ENCODE measurements at places on chromosomes 7 and 10.

DNA sequence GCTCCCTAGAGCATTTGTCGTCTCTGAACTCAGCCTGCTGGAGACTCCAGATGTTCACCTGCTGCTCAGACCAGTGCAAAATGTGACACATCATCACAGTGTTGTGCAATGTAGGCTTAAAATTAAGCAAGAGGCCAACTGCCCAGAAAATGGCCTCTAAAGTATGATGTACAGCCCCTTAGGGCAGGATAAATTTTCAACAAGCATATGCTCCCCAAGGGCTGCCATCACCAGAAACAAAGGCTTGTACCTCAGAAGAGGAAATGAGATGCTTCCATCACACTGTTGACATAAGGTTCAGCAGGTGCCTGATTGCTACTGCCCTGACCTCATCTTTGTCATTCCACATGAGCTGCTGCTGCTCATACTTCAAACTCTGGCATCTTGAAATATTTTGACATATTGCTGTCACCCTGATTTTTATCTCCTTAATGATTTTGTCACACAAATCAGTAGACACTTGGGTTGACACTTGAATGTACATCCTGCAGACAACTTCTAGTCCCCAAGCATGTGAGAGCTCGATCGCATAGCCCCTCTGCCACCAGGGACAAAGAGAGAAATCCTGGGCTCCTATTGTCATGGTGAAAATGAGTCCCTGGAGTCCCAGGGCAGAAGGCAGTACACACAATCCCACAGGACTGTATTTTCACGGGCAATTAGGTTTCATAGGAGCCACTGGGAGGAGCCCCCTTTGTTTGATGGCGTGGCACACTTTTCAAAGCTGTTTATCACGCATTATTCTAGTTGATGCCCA, 219.7 kb upstream of the STK17A start:
- no peak for DNase-seq

DNA sequence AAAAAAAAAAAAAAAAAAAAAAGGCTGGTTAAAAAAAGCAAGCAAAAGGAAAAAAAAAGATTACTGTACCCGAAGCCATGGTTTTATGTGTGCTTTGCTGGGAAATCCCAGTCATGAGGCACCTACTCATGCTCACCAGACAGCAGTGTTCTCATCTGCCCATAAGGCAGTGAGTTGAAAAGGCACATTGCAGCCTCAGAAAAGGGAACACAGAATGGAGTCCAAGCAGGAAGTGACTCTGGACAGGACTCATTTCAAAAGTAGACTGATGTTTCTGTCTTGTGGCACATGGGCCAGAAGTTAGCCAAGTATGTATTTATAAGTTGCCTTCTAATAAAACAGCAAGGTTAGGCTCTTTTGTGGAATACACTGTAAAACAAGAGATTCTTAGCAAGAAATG, 40.2 kb downstream of the PDSS1 start:
- no peak for DNase-seq

- no peak for DNase-seq
These were observed 6.9 kb upstream of the VAX1 start for GRCh38 chr10:117145019-117145418.

DNA sequence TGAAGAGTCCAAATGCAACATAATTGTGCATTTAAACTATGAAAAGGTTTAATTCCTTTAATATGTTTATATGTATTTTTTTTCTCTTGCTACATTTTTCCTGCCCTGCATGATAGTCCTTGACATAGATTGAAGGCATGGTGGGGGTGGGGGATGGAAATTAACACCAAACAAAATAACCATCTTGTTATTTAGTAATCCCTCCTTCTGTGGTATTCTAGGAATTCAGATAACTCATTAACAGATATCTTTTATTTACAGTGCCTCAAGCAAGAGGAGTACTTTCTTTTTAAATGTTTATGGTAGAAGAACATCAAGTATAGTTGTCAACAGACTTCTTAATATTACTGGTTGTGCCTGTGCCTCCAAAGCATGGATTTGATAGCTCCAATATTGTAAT, 337.6 kb upstream of the SEMA3A start:
- no peak for DNase-seq

DNA sequence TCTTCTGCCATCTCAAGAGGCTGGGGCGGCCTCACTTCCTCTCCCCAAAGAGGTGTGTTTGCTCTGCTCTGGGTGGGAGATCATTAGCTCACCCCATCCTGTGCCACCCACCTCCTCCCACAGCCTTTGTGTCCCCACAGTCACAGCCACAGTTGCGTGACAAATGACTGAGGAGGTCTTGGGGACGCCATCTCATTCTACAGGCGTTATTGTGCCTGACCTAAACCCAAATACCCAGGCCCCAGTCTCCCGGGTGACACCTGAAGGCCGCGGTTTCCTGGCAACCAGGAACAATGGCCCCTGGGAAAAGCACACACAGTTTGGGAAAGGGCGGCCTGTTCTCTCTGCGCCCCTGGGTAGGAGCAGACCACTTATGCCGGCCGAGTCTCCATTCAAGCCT, 51.6 kb downstream of the SLIT1 start:
- DNase-seq = no peak

DNA sequence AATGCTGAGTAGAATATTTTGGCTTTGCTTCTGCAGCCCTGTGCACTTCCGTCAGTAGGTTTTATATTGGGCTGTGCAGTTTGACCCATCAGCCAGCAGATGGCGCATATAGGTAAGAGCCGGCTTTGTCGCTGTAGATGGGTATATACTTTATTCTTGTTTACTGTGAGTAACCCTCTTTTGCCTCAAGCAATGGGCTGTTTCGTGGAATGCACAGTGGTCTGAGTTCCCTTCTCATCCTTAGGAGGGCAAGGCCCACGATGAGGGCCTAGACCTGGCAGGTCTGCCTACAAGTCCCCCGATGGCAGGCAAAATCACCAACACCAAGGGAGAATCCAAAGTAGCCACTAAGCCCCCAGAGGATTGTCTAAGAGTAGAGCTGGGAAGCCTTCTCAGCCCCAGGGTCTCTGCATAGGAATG, 1002.9 kb upstream of the KCND2 start:
- DNase-seq = no peak

- DNase-seq = no peak
These were observed 58.6 kb downstream of the COL13A1 start for GRCh38 chr10:69860271-69860670.

DNA sequence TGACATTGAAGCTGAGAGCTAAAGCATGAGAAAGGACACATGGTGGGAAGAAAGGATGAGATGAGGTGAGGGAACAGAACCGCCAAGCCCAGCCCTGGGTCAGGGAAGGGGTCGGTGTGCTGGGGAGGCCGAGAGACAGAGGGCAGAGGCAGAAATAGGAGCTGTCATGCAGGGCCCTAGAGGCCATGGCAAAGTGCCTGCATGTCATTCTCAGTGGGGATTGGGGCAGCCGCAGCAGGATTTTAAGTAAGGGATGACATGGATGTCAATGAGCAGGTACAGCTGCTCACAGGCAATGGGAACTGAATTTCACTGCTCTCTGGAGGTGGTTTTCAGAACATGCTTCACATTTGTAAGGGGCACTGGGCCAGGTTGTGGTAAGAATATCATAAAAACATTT, 227.4 kb downstream of the RAB11FIP2 start:
- DNase-seq = no peak

- no peak for DNase-seq
These were observed 16.1 kb upstream of the PALD1 start for GRCh38 chr10:70462349-70462984.

GRCh38 chr7:70318511-70318910, 720.2 kb downstream of the AUTS2 start:
- DNase-seq = no peak

DNA sequence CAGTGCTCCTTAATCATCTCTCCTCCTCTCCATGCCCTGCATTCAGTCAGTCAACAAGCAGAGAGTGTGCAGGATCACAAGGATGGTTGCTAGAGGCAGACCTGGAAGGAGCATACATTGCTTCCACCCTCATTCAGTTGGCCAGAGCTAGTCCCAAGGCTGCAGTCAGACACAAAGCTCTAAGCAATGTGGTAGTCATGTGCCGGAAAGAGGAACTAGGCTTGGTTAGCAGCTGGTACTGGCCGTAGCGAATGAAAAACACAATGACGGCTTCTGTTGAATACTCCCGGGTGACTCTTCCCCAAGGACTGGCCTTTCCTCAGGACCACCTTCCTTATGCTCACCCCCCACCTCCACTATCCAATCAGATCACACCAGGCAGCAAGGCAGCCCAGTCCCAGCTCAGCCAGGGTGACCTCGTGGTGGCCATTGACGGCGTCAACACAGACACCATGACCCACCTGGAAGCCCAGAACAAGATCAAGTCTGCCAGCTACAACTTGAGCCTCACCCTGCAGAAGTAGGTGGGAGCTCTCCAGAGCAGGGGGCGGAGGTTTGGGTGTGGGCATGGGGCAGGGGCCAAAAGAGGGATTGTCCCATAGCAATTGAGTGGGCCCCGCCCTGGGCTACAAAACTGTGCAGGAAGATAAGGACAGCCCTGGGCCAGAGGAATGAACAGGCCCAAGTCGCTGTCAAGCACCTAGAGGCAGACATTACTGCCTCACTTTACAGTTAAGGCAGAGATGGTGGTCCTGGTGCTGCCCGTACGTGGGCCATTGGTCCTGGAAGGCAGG, 10.9 kb downstream of the LDB3 start:
- no peak for DNase-seq

- DNase-seq = peak; percentile 75
These were observed 4.6 kb upstream of the SERPINE1 start for GRCh38 chr7:101121991-101122932.

DNA sequence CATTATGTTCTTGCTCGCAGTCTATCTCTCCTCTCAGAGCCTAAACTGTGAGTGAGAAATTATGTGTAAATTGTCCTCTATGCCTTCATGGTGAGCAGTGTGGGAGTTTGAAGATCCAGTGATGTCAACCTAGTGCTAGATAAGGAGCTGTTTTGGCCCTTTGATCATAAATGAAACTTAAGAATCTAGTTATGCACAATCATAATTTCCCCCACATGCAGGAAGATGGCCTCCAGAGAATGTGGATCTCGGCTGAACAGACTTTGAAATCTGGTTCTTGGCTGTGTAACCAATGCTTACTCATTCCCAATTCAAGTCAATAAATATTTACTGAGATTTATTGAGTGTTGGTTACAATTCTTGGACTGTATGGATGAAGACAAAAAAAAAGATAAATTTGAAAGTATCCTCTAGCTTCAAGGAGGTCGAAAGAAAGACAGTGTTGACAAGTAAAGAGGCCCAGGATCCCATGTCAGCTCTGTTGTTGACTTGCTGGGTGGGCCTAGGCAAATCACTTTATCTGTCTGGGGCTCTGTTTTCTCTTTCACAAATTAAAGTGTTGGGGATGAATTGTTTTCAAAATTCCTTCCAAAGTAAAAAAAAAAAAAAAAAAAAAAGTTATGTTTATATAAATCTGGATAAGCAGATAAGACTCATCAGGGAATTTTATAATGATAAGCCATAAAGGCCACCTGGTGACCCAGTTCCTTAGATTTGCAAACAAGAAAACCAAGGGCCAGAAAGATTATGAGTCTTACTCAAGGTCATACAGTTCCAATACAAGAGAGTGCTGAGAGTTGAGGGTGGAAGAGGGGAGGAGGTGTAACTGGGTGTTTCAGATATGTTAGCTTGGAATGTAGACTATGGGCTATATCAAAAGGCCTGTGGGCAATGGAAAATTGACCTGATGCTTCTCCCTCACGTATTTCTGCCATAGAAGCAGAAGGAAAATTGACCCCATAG, 969.9 kb downstream of the KCNMA1 start:
- no peak for DNase-seq

DNA sequence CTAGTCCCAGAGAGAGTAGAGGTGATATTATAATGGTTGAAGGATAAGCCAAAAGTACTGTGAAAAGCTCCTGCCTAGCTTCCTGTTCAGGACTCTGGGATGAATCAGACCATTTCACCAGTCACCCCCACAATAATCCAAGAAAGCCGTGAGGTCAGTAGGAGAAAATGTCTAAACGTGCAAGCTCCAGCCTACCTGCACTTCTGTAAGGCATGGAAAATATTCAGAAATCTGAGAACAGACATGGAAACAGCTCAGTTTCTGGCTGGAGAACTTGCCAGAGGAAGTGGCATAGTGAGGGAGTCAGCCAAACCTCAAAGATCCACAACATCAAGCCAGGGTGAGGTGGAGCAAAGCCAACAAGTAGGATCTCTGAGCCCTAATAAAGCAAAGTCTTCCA, 58.2 kb downstream of the ELAPOR2 start:
- no peak for DNase-seq
